Naive thymus-derived CD4-positive, alpha-beta T cell (primary cell): ENCODE measurements at places on chromosomes 7 and 10. TPM values are rescaled to one million over a fixed set of nuclear protein-coding genes. Genes with fewer than 3 reads are reported as not detected.

Gene SLC39A12
- total RNA-seq, result not detected

Gene FAM237B
- not detected for total RNA-seq

DNA sequence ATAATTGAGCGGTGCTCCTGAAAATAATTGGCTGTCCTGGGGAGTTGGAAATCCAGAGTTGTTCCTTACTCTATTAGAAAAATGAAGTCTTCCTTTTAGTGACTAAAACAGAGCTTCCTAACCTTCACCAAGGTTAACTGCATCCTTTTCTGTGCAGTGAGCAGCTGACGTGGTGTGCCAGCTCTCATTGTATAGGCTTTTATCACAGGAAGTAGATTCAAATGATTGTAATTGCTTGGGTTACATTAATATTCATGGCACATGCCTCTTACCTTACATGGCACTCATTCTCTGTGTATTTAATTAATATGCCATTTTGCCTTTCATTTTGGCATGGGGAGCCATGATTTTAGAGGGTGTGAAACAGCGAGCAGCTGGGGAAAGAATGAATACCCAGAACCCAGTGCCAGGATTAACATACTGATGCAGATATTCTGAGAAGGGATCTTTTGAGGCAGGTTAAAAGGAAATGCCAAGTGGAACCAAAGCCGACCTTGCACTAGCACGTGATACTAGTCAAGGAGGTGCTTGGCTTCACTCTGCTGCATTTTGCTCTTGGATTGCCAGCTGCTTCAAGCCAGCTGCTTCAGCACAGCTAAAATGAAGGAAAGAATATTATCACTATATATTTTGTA, 115.3 kb downstream of the ST7 start:
- H3K4me3 ChIP-seq, result no peak overlapping the region
- H3K4me1 ChIP-seq, result no peaks in the 10 kb centered on the region
- H3K27ac ChIP-seq, result no peak overlapping the region
- no peaks in the 10 kb centered on the region for H3K27me3 ChIP-seq
- H3K36me3 ChIP-seq, result no peaks in the 10 kb centered on the region

Gene ADAMTS14
- total RNA-seq, result not detected

GRCh38 chr10:106960812-106961211, 203.7 kb downstream of the SORCS1 start:
- H3K27me3 ChIP-seq, result no peaks in the 10 kb centered on the region
- H3K4me3 ChIP-seq, result no peak overlapping the region
- H3K36me3 ChIP-seq, result no peaks in the 10 kb centered on the region
- no peak for DNase-seq

DNA sequence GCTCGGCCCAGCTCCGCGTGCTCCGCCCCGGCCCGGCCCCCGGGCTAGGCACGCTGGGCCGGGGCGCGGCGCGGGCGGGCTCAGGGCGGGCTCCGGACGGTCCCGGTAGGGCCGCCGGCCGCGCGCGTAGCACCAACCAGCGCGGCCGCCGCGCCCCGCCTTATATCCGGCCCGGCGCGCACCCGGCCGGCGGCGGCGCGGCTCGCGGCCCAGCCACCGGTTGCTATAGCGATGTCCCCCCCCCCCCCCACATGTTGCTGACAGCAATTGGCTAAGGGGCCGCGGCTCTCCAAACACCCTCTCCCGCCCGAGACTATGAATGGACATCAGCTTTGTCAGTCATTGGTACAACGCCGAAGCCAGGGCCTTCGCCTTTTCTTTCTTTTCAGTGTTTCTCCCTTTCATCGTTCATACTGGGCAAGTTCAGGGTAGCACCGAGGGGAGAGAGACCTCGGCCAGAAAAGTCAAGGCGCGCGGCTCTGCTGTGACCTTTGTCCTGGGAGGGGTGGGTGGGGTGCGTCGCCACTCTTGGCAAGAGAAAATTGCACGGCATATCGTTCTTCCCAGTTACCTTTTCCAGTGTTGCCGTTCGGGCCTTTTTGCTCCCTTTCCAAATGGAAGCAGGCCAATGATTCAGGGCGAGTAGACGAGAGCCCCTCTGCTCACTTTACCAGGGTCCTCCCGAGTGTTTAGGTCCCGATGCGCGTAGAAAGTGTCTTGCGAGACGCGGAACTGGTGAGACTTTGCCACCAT, 354.2 kb downstream of the DNAJB6 start:
- peaks cover 12% of the 10 kb centered on the region for H3K27me3 ChIP-seq
- no peak overlapping the region for H3K27ac ChIP-seq
- H3K4me3 ChIP-seq, result no peak overlapping the region
- H3K36me3 ChIP-seq, result no peaks in the 10 kb centered on the region
- no peaks in the 10 kb centered on the region for H3K4me1 ChIP-seq

Gene MKX
- 0.05 TPM in 1 of 2 replicates, not detected in the other for total RNA-seq

GRCh38 chr10:124579011-124579399, 117.4 kb downstream of the LHPP start:
- no peaks in the 10 kb centered on the region for H3K4me1 ChIP-seq
- H3K36me3 ChIP-seq, result no peaks in the 10 kb centered on the region
- no peak overlapping the region for H3K4me3 ChIP-seq
- H3K27me3 ChIP-seq, result no peaks in the 10 kb centered on the region
- no peak overlapping the region for H3K27ac ChIP-seq

- DNase-seq, result no peak
- H3K27ac ChIP-seq, result no peak overlapping the region
- H3K36me3 ChIP-seq, result peaks cover 11% of the 10 kb centered on the region
- H3K27me3 ChIP-seq, result no peaks in the 10 kb centered on the region
- H3K4me1 ChIP-seq, result no peaks in the 10 kb centered on the region
- H3K4me3 ChIP-seq, result no peak overlapping the region
These were observed 60.9 kb upstream of the CAMK2B start for GRCh38 chr7:44386139-44386913.

Gene ASB10
- total RNA-seq, result not detected

DNA sequence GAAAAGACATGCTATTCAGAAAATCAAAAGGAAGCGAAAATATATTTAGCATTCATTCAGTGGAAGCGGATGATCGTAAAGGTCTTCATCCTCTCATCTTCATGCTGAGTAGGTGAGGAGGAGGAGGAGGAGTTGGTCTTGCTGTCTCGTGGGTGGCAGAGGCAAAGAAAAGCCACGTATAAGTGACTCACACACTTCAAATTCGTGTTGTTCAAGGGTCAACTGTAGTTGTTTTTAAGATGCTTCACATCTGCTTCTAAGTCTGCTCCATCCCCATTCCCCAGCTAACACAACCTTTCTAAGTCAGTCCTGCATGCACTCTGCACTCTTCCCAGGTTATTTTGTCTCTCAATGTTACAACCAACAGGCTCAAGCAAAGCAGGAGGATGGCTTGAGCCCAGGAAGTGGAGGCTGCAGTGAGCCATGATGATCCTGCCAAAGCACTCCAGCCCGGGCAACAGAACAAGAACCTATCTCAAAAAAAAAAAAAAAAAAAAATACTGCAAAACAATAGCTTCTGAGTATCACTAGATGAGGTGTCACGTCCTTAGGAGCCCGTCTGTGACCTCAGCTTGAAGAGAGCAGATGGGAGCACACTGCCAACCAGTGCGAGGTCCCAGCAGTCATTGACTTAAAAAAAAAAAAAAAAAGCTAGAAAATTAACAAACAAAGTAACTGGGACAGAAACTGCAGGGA, 70.5 kb downstream of the SFMBT2 start:
- no peak overlapping the region for H3K4me3 ChIP-seq

GRCh38 chr7:113424185-113424817, 305.9 kb upstream of the SMIM30 start:
- H3K27ac ChIP-seq, result no peak overlapping the region
- no peak overlapping the region for H3K4me3 ChIP-seq
- no peak for DNase-seq

DNA sequence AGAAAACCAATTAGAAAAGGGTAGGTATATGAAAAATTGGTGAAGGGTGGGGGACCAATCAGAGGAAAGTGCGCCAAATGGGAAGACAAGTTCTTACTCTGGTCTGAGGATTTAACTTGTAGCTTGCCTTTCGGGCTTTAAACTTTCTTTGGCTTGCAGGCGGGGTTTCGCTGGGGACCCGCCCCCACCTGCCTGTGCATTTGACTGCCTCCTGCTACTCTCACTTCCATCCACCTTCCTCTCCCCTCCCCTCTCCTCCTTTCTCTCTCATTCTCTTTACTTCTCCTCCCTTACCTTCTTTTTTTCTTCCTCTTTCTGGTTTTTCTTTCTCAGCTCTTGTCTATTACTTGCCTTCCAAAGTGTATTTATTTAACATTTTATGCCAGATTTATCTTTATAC, 278.8 kb downstream of the DNAJB9 start:
- no peak overlapping the region for H3K27ac ChIP-seq
- no peak overlapping the region for H3K4me3 ChIP-seq
- no peaks in the 10 kb centered on the region for H3K4me1 ChIP-seq
- H3K36me3 ChIP-seq, result no peaks in the 10 kb centered on the region
- no peak for DNase-seq

DNA sequence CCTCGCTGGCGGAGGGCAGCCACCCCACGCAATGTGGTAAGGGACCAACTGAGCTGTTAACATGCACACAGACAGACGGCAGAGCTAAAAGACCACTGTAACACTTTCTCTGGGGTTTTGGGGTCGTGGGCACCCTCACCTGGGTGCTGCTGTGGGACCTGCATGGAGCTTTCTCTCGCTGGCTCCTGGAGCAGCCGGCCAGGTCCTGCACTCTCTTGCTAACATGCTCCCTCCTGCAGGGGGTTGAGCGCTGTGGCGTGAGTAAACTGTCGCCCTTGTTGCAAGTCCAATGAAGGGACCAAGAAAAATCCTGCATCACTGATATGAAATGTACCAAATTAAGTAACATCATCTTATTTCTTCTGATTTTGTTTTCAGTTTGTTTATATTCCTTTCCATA, 92.0 kb downstream of the ADK start:
- H3K4me3 ChIP-seq, result no peak overlapping the region
- no peaks in the 10 kb centered on the region for H3K27me3 ChIP-seq
- no peaks in the 10 kb centered on the region for H3K4me1 ChIP-seq

DNA sequence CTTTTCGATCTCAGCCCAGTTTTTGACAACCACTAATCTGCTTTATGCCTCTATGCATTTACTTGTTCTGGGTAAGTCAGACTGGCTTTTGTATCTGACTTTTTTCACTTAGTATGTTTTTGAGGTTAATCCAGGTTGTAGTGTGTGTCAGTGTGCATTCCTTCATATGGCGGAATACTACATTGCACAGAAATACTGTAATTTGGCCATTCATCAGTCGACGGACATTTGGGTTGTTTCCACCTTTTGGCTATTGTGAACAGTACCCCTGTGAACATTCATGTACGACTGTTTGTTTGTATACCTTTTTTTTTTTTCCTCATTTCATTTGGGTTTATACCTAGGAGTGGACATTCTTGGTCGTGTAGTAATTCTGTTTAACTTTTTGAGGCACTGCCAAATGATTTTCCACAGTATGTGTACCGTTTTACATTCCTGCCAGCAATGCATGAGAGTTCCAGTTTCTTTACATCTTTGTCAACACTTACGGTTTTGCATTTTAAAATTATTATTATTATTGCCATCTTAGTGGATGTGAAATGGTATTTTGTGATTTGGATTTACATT, 57.4 kb downstream of the MKLN1 start:
- H3K27ac ChIP-seq, result no peak overlapping the region
- no peaks in the 10 kb centered on the region for H3K27me3 ChIP-seq
- H3K4me1 ChIP-seq, result peaks cover 8% of the 10 kb centered on the region
- no peaks in the 10 kb centered on the region for H3K36me3 ChIP-seq
- no peak for DNase-seq

Gene ITIH2
- total RNA-seq, result not detected

GRCh38 chr7:73507556-73507955, 14.5 kb downstream of the BAZ1B start:
- no peaks in the 10 kb centered on the region for H3K27me3 ChIP-seq
- peaks cover 29% of the 10 kb centered on the region for H3K36me3 ChIP-seq
- H3K4me1 ChIP-seq, result no peaks in the 10 kb centered on the region
- DNase-seq, result no peak
- no peak overlapping the region for H3K27ac ChIP-seq

- DNase-seq, result no peak
- H3K4me1 ChIP-seq, result no peaks in the 10 kb centered on the region
- no peaks in the 10 kb centered on the region for H3K27me3 ChIP-seq
- no peak overlapping the region for H3K4me3 ChIP-seq
- no peak overlapping the region for H3K27ac ChIP-seq
These were observed 6.9 kb upstream of the ELFN1 start for GRCh38 chr7:1663223-1663622.

DNA sequence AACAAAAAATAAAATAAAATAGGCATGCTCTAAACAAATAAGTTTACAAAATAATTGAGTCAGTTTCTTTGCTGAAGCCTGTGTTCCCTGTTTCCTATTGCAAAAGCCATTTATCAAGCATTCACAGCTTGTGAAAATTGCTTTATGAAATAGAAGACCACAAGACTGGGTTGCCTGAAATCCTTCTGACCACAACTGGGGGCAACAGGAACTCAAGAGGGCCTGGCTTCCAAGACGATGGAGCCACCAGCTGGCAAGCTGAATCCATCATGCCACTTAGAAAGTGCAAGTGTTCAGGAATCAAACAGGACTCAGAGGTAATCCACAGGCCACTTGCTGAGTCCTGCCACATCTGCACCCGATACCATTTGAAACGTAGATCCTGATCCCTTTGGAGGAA, 752 bp upstream of the ABCA13 start:
- H3K4me3 ChIP-seq, result no peak overlapping the region
- H3K4me1 ChIP-seq, result no peaks in the 10 kb centered on the region
- H3K27me3 ChIP-seq, result no peaks in the 10 kb centered on the region
- no peaks in the 10 kb centered on the region for H3K36me3 ChIP-seq
- H3K27ac ChIP-seq, result no peak overlapping the region
